Stimulated activated CD4-positive, alpha-beta T cell treated with anti-CD3 and anti-CD28 coated beads, TNF-alpha, amount 100 ng/mL, for 48 hours (primary cell): ENCODE measurements at places on chromosomes 3 and 15.

- DNase-seq: no peak
Observed at GRCh38 chr15:78316283-78317083, 17.1 kb upstream of the SKIC8 start.

GRCh38 chr3:24225385-24225950, 269.2 kb downstream of the THRB start:
- DNase-seq: no peak

DNA sequence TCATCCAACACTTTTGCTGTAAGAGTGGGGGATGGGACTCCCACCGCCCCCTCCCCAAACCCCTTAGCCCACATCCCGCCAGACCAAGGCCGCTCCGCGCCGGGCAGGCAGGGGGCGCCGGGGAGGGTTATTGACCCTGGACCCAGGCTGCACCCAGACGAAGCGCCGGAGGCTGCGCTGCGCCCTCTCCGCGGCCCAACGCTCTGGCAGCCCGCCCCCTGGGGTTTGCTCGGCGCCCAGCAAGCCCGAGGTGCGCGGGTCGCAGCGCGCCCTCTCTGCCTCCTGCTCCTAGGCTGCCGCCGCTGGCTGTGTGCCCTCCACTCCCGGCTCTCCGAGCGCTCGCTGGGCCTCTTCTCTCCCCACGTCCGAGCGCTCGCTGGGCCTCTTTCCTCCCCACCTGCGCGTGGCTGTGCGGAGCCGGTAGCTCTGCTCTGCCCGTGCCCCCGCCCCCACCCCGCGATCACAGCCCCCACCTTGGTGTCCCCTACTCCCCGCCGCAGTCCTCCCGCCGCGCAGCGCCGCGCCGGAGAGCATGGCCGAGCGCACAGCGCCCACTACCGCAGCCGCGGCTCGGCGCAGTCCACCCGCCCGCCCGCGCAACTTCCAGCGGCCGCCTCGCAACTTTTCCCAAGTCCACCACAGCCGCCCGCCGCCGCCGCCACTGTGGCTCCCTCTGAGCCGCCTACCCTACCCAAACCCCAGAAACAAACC, 1.2 kb downstream of the MECOM start:
- DNase-seq: no peak

- DNase-seq: no peak
Observed at GRCh38 chr15:72820278-72820677, 36.7 kb upstream of the ADPGK start.

DNA sequence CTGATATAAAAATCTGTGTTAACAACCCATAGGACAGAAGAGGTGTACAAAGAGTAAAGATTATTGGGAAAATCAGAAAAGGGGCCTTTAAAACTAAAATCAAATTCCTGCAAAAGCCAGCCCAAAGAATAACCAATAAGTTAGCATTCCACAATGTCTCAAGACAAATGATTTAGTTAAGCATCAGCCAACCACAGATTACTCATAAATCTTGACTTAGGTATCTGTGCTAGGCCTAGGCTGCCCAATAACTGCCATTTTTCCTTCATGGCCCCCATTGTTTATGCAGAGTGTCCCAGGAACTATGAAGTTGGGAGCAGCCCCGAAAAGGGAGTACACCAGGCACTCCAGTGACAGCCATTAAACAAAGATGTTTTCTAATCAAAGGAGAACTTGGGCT, 7.4 kb downstream of the TRANK1 start:
- no peak for DNase-seq

DNA sequence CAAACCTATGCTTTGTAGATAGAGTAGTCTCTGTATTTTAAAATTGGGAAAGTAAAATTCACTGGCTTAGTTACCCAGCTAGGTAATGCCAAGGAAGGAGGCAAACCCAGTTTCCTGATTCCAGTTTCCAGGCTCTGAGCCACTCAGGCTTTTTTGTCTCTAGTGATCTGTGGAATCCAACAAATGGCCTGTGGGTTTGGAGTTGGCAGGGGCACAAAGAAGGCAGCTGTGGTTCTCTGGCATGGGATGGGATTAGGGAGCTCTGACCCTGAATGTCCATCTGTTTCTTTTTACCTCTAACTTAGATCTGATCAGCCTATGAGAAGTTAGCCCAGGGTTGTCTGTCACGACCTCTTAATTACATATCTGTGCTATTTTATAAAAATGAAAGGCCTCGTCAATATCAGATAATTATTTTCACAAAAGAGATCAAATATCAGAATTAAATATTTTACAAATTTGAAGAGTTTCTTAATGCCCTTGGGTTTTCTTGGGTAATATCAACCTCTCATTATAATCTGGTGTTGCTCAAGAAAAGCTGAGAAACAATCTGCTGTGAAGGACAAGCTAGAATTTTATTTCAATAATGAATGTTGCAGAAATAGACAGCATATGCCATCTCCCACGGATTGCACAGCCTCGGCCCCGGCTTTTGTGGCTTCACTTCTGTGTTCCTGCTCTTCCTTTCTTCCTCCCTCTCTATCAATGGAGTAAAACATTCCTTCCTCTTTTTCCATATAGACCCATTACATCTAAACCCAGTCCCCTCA, 63.7 kb upstream of the DAZL start:
- DNase-seq: no peak

- DNase-seq: no peak
Observed at GRCh38 chr3:144308396-144308795, 336.8 kb downstream of the DIPK2A start.

DNA sequence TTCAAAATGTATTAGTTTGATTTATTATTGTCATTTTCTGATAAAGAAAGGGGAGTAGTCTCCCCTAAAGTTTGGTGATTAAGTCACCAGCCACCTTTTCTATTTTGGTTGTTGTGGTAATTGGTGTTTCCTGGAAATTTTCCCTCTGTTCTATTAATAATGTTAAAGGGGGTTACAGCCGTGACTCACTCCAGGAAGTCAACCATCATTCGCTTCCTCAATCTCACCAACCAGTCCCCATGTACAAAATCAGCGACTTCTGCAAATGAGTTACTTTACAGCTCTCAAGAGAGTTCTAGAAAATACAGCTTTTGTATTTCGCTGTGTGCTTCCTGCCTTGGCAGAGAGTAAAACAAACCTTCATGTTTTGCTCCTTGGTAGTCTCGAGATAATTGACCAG, 285.1 kb downstream of the LPP start:
- no peak for DNase-seq

GRCh38 chr3:32460031-32460749, 42.5 kb downstream of the CMTM6 start:
- DNase-seq: no peak

DNA sequence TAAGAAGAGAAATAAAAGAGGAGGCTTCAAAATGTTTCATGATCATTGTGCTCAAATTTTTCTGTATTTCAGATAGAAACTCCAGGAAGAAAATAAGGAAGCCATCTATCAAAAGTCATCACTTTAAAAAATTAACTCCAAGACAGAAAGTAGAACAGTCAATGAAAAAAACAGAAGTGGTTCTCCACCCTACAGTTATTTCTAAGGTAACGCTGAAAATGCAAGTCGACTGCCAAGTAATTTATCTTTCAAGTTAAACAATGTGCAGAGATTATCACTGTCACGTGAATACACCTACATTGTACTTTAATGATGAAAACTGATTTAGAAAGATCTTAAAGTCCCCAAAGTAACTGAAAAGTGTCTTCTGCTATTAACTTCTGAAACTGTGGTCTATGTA, 78.5 kb upstream of the SNRPA1 start:
- no peak for DNase-seq

DNA sequence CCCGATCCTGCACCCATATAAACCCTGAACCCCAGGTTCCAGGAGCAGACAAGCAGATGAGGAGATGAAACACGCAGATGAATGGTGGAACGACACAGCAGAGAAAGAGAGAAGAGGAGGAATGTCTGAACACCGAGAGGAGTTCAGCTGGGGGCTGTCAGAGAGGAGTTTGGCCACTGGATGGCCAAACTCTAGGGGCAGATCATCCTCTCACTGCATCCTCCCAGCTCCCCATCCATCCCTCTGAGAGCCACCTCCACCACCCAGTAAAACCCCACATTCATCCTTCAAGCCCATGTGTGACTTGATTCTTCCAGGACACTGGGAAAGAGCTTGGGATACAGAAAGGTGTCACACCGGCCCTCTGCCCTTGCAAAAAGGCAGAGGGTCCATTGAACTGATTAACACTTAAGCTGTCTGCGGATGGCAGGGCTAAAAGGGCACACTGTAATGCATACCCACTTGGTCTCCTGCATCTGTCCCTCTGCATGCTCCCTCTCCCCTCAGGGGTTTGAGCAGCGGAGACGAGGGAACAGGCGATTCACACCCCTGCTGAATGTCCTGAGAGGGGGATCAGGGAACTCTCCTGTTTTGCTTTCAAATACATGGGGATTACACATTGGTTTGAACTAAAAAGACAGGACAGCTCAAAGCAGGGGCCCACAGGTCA, 53.8 kb downstream of the TMED3 start:
- DNase-seq: no peak

- no peak for DNase-seq
Observed at GRCh38 chr3:160016972-160017371, 28.3 kb downstream of the IL12A start.

- no peak for DNase-seq
Observed at GRCh38 chr3:5616873-5617272, 429.4 kb downstream of the EDEM1 start.
